T-helper 1 cell (primary cell): ENCODE measurements at places on chromosomes 1 and 21.

DNA sequence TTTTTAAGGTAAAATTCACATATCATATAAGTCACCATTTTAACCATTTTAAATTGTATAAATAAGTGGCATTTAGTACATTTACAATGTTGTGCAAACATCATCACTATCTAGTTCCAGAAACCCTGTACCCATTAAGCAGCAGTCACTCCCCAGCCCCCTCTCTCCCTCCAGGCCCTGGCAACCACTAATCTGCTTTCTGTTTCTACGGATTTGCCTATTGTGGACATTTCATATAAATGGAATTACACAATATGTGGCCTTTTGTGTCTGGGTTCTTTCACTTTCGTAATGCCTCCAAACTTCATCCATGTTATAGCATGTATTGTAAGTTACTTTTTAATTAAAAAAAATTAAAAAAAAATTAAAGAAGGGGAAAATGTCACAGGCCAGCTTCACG, 58.0 kb upstream of the RAB3GAP2 start:
- DNase-seq = no peak

GRCh38 chr1:246218686-246219085, 288.4 kb downstream of the SMYD3 start:
- no peak for DNase-seq

DNA sequence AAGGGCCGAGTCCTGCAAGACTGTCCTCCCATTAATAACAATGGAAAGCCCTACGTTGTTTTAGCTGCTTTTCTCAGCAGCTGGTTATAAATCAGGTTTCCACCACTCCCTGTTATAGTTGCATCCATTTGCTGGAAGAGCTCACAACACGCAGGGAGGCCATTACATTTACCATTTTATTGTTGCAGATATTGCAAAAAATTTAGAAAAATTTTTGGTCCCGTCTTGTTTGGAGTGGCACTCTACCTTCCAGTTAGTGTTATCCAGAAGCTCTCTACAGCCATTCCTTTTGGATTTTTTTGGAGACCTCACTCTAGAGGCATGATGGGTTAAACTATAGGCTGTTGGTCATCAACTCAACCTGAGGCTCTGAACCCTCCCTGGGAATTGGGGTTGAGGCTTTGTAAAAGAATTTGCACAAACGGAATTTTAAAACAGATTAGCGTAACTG, 1532.1 kb upstream of the TPTE start:
- no peak for DNase-seq

DNA sequence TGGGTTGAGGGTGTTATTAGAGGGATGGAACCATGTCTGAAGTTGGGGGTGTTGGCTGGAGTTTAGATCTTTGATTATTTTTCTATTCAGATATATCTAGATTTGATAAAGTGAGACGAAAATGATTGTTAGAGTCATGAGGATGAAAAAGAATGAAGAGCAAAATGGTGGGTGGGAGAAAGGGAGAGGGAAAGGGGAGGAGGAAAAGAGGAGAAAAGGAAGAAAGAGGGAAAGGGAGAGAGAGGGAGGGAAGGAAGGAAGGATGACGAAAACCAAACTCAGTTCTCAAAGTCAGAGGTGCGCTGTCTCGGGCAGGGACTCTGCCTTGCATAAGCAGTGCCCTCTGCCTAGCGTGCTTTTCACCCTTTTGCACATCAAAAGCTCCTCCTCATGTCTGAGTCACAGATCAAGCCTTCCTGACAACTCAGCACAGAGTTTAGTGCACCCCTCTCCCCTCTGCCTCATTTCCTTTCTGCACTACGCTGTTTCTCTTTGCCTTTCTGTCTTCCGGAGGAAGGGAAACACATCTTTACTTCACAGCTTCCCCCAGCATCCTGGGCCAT, 225.8 kb upstream of the PROX1 start:
- DNase-seq = no peak

GRCh38 chr1:40620150-40620549, 45.3 kb downstream of the RIMS3 start:
- no peak for DNase-seq

DNA sequence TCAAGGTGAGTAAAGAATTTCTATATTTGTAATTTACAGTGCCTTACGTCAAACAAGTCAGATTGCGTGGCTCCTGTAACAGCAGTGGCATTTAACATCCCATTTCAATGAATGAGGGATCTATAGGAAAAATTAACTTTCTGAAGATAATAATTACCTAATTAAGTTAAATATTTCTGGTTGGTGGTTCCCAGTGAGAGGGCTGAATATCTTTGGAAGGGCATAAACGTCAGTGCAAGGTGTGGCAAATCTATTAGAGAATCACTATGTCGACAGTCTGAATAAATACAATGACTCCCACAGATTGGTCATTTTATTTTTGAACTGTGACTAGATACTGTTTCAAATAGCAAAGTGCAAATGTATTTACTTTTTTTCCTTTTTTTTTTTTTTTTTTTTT, 80.0 kb downstream of the S1PR1 start:
- DNase-seq = no peak

GRCh38 chr1:96741335-96741734, 19.8 kb downstream of the PTBP2 start:
- no peak for DNase-seq

DNA sequence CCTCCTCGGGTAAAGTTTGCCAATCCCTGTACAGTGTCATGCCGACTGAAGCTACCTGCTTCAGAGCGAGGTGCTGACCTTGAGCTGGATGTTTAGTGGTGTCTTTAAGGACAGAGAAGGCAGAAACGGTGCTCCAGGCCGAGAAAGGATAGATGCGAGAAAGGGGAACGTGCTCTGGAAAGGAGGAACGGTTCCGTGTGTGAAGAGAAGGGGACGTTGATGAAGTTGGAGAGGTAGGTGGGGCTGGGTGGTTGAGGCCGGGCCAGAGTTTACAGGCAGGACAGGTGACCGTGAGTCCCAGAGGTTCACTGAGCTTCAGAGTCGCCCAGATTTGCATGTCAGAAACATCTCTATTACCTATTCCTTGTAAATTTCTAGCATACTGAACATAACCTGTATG, 90.7 kb downstream of the SCCPDH start:
- DNase-seq = no peak

DNA sequence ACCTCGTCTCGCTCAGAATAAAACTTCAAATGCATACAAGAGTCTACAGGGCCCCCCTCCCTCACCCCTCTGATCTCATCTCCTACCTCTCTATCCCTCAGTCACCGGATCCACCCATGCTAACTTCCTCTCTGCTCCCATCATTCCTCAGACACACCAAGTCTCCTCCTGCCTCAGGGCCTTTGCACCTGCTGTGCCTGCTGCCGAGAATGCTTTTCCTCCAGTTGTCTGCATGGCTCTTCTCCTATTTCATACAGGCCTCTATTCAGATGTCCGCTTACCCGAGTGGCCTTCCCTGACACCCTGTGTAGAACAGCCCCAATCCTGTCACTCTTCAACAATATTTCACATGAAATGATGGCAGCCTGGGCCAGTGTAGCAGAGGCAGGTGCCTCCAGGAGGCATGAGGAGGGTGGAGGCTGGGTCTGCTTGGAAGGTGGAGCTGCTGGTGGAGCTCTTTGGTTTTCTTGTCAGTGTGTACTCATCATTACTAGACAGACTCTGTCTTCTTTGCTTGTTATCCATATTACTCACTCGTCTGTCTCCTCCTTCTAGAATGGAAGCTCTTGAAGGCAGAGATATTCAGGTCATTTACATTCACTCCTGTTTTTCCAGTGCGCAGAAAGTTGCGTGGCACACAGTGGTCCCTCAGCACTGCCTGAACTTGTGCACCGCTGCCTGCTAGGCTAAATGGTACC, 4.2 kb downstream of the SH2D2A start:
- DNase-seq = no peak

DNA sequence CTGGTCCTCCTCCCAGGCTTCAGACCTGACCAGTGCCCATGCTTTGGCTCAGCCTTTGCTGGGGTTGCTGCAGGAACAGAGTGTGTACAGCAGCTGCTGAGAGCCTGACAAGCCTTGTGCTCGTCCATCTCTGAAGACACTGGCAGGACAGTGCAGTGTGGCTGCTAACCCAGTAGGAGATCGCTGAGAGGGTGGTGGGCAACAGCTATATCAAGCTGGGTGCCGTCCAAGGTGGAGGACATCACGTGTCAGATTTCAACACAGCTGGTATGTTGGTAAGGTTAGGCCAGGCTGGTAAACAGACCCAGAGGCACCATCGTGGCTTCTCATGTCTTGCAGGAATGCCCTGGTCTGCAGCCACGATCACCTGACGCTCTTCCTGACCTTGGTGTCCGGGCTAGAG, 17.9 kb upstream of the SLC25A34 start:
- no peak for DNase-seq

GRCh38 chr21:46562964-46563607, 41.8 kb downstream of the S100B start:
- no peak for DNase-seq

- DNase-seq = no peak
Observed at GRCh38 chr1:6521536-6521935, 30.1 kb upstream of the PLEKHG5 start.

DNA sequence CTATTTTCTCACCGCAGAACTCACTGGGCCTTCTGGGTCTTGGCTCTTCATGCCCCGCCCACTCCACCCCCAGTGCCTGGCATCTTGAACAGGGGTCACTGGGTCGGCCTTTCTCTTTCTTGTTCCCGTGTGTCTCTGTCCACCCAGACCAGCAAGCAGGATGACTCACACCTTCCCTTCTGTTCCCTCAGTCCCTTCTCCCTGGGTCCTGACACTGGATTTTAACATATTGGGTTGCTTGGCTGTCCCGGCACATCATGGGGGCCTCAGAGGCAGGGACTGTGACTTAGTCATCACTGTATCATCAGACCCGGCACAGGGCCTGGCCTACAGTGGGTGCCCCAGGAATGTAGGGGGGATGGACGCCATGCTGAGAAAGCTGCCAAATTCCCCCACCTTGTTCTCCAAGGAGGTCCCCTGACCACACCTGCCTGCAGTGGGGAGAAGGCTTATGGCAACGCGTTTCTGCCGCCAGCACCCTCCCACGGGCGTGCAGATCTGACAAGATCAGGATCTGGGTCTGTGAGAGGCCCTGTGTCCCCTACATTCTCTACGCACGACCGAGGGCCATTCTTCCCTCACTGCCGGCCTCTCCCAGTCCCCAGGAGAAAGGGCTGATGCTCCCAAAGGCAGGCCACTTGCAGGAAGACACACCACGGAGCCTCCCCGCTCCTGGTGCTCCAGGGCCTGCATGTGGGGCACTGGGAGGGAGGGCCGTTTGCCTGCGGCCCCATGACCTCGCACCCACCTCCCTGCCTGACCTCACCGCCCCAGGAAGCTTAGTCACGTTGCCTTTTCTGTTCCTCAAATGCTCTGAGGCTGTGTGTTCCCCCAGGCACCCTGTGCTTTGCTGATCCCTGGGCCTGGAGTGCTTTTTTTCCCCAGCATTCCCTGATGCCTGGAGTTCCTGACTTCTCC, 157.2 kb upstream of the TMEM51 start:
- no peak for DNase-seq

DNA sequence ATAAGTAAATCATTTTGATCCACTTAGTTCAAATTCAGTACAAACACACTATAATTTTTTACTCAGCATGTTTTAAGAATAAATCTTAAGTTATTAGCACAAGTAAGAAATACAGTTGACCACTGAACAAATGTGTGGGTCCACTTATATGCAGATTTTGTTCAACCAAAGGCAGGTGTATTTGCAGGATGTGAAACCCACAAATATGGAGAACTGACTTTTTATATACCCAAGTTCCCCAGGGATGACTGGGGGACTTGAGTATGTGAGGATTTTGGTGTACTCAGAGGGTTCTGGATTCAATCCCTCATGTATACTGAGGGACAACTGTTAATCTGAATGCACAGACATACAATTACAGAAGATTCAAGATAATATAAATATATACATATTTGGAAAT, 25.7 kb upstream of the ERICH3 start:
- no peak for DNase-seq

DNA sequence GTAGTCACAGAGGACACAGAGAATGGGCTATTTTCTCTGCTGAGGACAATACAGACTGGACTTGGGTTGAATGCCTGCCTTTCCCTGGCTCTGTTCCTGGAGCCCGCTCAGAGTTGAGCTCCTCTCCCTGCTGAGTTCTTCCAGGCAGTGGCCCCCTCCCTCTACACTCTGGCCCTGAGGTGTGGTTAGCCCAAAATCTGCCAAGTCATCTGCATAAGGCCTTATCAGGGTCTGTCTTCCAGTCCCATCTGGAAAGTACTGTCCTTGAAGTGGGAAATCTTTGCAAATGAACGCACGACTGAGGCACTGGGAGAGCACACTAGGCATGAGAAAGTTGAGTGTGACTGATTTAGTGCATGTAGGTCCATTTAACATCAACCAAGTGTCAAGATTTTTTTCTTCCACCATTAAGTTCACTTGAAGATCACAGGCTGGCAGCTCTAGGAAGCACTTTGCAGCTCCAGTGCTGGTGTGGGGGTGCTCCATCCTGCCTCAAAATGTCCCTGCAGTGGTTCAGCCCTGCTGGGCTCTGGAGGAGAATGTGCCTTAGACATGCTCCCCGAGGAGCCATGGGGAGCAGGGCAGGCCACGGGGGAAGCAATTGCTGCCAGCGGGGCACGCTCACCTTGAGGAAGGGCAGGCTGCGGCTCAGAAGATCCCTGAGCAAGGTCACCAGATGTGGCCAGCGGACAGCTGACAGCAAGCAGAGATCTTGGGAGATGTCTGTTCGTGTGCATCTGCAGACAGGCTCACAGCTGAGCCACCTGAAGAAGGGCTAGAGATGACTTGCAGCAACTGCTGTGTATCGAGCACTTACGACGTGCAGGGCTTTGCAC, 41.5 kb downstream of the IER5 start:
- DNase-seq = no peak

- DNase-seq = no peak
Observed at GRCh38 chr1:246588159-246588721, 22.0 kb downstream of the CNST start.

- DNase-seq = no peak
Observed at GRCh38 chr21:41605178-41605933, 97.4 kb upstream of the TMPRSS2 start.

DNA sequence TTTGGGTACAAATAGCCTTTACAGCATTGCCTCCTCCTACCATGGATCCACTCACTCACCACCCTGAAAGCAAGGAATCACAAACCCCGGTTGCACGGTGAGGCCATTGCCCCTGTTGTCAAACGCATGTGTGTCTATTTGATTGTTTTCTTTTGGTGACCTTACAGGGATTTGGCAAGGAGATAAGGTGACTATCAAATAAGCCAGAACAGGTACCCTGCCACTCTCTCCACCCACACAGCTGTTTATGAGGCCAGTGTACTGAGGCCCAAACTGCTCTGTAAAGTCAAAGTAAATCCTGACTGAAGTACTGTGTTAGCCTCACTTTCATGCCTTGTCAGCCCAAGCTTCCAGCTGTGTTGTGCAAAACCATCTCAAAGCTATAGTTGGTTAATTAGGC, 136.4 kb downstream of the HUNK start:
- DNase-seq = no peak

DNA sequence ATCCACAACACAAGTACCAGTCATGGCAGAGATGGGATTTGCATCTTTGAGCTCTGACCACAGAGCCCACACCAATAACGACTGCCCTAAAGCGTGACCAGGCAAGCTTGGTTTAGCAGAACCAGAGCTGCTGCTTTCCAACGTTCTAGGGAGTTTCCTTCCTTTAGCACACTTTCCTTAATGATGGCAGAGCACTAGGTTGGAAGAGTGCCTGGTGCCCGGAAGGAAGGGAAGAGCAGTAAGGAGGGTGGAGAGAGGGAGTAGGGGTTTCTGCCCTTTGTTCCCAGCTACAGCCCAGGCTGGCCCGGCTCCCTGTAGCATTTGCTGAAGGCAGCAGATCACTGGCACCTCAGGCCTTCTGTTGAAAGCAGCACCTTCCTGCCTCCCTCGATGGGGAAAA, 6.1 kb upstream of the EVA1C start:
- no peak for DNase-seq
